CD8-positive, alpha-beta memory T cell (primary cell): ENCODE measurements at places on chromosomes 5 and 9. TPM values are rescaled to one million over a fixed set of nuclear protein-coding genes. Genes with fewer than 3 reads are reported as not detected.

The SNCB gene
- not detected for total RNA-seq

DNA sequence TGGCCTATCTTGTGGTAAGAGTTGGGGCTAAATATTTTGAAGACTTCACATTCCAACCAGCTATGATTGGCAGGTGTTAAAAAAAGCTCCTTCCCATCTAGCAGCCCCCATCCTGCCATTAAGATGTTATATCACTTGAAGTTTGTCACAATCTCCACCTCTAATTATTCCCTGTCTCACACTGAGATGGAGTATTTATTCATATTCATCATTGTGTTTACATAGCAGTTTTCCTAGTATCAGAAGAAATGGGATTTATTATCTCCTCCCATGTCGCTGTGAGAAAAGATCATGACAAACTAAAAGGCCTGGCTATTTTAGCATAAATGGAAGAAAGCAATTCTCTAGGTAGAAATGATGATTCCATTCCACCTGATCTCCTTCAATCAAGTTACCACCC, 653.6 kb downstream of the GABRG2 start:
- DNase-seq = no peak

GRCh38 chr5:149113669-149114068, 27.6 kb upstream of the ABLIM3 start:
- no peak for DNase-seq

DNA sequence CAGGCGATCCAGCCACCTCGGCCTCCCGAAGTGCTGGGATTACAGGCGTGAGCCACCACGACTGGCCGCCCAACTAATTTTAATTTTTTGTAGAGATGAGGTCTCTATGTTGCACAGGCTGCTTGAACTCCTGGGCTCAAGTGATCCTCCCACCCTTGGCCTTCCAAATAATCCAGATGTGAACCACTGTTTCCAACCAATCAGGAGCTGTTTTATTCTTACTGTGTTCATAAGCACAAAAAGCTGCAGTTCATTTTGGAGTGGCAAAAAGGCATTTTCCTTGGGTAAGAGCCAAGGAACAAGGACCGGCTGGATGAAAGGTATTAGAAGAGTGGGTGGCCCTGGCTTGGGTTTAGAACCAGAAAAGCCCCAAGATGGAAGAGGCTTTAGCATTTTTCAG, 5.2 kb upstream of the SLC27A4 start:
- no peak for DNase-seq

GRCh38 chr5:4533457-4534105, 606.5 kb upstream of the ADAMTS16 start:
- DNase-seq = no peak

The TMEM252 gene
- total RNA-seq = not detected

- no peak for DNase-seq
Measured at GRCh38 chr5:139658928-139659667, 10.9 kb downstream of the CXXC5 start.

The TMEM215 gene
- not detected for total RNA-seq

- DNase-seq = no peak
Measured at GRCh38 chr5:101663543-101663942, 632.5 kb downstream of the SLCO4C1 start.

GRCh38 chr5:73030995-73031394, 75.2 kb downstream of the FCHO2 start:
- no peak for DNase-seq

DNA sequence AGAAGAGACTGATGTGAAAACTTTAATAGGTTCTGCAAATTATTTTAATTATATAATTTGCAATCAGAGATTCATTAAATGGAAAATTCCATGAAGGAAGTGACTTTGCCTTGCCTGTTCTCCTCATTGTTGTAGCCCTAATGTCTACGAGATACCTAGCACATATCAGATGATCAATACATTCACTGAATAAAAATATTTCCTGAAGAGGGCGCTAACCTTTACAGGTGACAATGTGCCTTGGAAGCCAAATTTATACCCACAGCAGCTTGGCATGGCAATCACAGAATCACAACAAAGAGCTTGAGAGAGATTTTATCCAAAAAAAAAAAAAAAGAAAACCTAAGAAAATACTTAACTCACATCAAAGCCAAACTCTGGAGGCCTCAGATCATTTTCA, 17.4 kb downstream of the HAUS6 start:
- DNase-seq = no peak

- DNase-seq = no peak
Measured at GRCh38 chr9:127662617-127663016, 44.2 kb upstream of the CFAP157 start.

The C9 gene
- total RNA-seq = not detected

GRCh38 chr5:37251665-37252064, 2.5 kb upstream of the CPLANE1 start:
- DNase-seq = no peak

The RMI1 gene
- 29.3 TPM for total RNA-seq
